ENCODE measurements at places on chromosomes 16 and 17. TPM values are rescaled to one million over a fixed set of nuclear protein-coding genes. Genes with fewer than 3 reads are reported as not detected.

CHST6 gene
- 0.16 TPM for total RNA-seq

ZG16 gene
- total RNA-seq: not detected

HIC1 gene
- total RNA-seq: 0.59 TPM

LGALS9B gene
- total RNA-seq: not detected

ATP2A1 gene
- 1.7 TPM for total RNA-seq

DPEP3 gene
- total RNA-seq: not detected

SMTNL2 gene
- total RNA-seq: not detected

MEIOB gene
- not detected for total RNA-seq
